Activated CD4-positive, CD25-positive, alpha-beta regulatory T cell (primary cell): ENCODE measurements at places on chromosomes 6 and 20.

- no peak for DNase-seq
Measured at GRCh38 chr6:108497883-108498282, 62.8 kb upstream of the FOXO3 start.

- no peak for DNase-seq
Measured at GRCh38 chr20:38230253-38230551, 30.3 kb downstream of the KIAA1755 start.

DNA sequence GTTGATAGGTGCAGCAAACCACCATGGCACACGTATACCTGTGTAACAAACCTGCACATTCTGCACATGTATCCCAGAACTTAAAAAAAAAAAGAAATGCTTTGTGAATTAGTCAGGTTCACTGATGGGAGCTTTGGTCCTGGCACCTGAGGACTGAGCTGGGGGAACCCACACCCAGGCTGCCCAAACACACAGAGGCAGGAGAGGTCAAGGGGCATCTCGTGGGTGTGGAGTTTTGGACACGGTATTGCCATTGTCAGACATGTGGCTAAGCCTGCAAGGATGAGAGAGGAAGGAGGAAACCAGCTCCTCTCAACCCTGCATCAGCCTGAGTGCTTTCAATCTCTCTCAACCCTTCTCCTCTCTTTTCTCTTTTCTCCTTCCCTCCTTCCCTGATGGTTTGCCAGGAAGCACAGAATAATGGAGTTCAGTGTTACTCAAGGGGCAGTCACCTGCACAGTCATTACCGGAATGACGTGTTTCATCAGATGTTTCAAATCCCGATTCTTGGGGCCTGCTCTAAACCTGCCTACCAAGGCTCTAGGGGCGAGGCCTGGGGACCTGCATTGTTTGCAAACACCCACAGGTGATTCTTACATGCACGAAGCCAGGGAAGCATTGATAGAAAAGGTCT lies 89.9 kb upstream of the NEDD9 start:
- no peak for DNase-seq

GRCh38 chr20:44209686-44210405 lies 725 bp downstream of the OSER1 start:
- DNase-seq = no peak

GRCh38 chr6:51663525-51663924 lies 423.9 kb downstream of the PKHD1 start:
- no peak for DNase-seq

DNA sequence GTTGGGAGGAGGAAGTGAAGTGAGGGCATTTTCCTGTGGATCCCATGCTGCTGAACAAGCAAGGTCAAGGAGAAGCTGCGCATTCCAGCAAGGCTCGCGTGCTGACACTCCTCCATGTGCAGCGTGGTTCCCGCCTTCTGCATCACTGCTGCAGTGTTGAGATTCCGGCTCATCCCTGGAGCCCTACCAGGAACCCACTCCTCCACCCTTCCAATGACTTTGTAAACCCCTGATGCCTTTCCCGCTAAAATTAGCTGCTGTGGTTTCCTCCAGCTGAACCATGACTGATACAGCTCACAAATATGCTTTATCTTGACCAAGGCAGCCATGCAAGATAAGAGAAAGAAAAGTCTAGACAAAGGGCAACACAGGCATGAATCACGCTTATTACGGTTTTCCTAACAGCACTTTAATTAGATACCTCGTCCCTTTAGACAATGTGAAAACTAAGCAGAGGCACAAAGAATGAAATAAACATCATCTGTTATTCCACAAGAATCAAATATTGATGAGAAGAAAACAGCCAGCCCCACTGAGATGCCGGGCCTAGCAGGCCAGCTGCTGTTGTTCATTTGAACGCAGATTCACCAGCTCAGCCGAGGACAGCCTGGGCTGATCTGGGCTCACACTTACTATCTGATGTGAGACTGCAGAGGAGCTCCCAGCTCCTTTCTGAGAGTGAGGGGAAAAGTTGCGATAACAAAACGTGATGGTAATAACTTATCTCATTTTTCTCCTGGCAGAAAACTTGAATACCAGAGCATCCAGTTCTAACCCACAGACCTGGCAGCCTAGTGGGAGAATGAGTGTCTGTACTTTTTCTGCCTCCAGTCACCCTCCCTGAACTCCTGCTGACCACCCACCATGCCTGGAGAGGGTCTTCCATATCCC lies 14.2 kb upstream of the BNIP5 start:
- no peak for DNase-seq

GRCh38 chr6:89494131-89494793 lies 61.3 kb downstream of the ANKRD6 start:
- DNase-seq = no peak

DNA sequence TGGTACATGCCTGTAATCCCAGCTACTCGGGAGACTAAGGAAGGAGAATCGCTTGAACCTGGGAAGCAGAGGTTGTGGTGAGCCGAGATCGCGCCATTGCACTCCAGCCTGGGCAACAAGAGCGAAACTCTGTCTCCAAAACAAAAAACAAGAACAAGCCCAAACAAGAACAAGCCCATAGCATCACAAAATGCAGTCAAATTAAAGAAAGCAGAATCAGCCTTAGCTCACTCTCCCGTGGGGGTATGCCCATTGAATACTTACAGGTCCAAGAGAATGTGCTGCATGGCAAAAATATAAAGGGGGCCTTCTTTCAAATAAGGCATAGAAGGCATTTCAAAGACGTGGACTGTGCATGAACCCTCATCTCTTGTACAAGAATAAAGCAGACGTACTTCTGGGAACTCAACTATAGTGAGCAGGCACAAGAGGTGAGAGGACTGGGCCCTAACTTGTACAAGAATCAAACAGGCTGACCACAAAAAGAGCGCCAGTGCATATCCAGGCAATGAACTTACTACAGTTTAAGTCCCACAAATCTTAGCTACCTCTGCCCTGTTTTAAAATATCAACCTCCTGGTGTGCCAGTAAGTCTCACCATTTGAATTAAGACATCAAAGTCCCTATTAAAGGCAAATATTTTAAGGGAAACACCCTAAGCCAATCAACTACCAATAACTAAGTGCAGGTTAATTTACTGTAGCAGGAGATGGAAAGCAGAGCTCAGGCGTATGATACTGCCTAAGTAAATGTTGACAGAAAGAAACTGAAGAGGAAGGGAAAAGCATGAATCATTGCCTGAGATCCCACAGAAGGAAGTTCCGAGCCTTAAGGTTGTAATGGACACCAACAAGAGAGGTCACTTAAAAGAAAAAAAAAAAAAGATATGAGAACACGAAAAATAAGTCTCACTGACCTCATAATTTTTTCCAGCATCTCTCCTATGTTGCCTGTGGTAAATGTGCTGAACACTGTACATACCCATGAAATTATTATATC lies 37.4 kb downstream of the TOMM6 start:
- no peak for DNase-seq

DNA sequence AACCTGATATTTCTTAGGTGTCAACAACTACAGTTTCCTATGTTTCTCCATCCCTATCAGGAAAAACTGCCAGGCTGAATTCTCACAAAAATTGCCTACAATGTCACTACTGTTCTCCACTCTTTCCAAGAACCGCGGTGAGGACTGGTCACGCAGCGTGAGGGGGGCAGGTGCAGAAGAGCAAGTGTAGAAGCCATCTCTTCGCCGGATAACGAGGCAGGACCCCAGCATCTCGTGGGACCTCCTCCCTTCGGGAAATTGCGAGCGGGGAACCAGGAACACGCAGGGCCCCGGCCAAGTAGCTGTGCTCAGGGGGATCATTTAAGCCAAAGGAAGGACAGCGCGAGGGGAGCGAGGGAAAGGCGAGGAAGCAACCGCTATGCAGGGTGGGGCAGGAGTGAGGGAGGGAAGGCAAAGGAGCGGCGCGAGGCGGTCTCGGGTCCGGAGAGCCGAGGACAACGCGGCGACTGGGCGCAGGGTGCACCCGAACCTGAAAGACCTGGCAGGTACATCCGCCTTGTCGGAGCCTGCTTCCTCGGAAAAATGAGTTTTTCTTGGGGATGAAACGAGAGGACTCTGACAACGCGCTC lies 559 bp downstream of the APMAP start:
- no peak for DNase-seq

DNA sequence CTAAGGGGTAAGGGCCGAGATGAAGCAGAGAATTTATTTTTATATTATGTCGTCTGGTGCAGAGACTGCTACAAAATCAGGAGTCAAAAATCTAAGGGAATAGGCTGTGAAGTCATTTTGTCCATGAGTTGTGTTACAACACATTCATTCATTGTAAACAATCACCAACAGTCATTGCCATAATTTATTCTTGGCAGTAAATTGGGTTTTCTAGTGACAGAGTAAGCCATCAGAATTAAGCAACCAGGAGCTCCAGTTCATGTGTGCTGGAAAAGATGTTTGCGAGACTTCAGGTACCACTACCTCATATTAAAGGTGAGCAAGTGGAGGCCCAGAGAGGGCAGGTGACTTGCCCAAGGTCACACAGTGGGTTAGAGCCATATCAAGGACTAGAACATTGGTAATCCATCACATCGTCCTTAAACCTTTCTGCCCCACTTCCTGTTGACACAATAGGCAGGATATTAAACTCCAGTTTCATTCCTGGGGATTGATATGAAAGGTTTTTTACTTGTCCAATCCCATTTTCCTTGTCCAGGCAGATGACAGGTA lies 46.0 kb downstream of the E2F3 start:
- no peak for DNase-seq

GRCh38 chr6:139584599-139584998 lies 210.2 kb upstream of the CITED2 start:
- no peak for DNase-seq

- DNase-seq = no peak
Measured at GRCh38 chr6:164130151-164130550, 715.6 kb downstream of the QKI start.

DNA sequence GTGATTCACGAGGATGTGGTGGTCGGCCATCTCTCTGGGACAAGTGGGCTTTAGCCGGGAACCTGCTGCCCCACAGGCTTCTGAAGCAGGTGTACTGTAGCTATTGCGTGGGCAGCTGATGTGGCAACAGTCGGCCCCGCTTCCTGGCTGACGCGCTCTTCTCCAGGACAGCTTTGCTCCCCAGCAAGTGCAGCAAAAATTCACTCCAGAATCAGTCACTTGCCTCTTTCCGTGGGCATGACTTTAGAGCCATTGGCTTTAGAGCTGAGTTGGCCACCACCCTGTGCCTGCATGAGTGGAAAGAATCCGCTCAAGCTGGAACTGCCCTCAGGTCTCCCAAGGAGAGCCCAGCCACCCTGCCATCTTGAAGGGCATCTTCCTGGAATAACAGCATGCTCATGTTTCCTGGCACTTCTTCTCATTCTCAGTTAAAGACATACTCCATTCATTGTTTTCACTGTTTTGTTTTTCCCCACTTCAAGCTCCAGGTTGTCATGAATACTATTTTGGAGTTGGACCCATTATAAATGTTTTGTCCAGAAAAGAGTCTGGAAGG lies 178.3 kb downstream of the ZDHHC14 start:
- DNase-seq = no peak

DNA sequence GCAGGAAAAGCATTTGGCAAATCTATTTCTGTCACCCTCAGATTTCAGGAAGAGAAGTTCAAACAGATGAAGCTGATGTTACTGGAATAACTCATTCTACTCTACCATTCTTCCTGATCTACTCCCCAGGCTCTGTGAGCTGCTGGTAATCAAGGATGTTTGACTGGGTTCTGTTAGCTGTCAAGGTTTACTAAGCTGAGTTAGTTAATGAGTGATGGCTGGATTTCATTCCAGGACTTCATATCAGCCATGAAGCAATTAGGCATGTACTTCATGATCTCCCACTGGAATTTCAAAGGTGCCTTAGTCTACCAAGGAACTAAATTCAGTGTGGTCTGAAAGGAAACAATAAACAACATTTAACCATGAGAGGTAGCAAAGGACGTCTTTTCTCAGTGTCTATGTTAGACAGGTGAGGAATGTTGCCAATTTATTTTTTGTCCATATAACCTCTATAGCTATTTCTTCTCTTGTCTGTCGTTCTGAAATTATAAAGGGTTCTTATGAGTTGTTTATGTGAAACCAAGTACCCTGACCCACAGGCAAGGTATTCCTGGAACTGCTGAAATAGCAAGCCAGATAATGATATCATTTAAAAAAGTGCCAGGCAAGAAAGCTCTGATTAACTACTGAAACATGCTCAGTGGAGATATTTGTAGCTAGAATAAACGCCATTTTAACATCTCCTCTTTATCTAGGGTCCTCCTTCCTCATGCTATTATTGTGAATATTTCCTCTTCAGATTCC lies 112.9 kb downstream of the BACH2 start:
- no peak for DNase-seq

- no peak for DNase-seq
Measured at GRCh38 chr6:106882601-106883518, 91.7 kb downstream of the CD24 start.

GRCh38 chr6:34981951-34982350 lies 92.9 kb downstream of the ANKS1A start:
- no peak for DNase-seq

DNA sequence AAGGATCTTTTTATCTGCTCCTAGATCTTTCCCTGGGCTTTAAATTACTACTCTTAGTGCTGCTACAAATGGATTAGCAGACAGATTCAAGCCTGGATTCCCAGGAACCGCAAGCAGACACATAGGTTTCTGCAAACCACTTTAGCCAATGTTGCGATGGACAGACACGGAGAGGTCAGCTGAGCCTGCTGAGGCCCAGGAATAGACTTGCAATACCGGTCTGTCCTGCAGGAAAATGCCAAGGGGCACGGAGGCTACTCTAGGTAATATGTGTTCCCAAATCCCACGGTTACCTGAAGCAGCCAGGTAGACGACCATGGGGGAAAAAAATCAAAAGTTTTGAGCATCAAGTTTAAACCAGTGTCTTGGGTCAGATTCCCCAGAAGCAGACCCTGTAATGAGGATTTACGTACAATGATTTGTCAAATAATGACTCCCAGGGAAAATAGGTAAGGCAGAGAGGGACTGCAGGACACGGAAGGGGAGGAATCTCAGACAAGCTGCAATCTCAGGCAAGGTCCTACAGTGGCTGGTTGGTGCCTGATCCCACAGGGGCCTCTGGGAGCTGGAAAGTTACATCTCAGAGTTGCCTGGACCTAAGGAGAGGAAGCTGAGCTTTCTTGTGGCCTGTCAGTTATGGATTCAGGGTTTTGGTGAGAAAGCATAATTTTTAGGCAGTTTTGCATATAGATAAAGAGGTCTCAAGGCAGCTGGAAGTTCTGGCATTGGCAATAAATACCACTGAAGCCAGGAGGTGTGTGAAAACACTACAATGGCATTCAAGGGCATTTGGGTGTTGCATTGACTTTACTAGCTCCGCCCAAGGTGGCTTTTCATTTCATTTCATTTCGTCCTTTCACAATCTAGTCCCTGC lies 12.5 kb downstream of the OTOR start:
- no peak for DNase-seq
